ENCODE measurements at places on chromosomes 1 and 21.

- no peak for DNase-seq
These were observed 47.7 kb downstream of the NOS1AP start for GRCh38 chr1:162117039-162117774.

DNA sequence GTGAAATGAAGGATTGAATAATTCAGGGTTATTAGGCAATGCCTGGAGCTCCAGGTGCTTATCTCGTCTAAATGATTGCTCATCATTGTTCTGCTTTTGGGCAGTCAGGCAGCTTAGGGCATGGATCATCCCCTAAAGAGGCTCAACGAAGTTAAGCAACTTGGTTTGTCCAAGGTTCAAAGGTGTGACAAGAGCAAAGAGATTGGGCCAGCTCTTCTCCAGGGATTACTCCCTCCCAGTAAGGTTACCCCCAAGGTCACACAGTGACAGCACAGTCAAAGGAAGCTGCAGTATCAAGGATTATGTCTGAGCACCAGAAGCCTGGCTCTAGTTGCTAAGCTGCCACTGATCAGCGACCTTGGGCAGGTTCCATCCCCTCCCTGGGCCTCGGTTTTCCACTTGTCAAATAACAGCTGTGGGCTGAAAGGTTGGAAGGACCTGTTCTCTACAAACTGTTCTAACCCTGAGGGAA, 6.8 kb downstream of the ETNK2 start:
- DNase-seq: no peak

DNA sequence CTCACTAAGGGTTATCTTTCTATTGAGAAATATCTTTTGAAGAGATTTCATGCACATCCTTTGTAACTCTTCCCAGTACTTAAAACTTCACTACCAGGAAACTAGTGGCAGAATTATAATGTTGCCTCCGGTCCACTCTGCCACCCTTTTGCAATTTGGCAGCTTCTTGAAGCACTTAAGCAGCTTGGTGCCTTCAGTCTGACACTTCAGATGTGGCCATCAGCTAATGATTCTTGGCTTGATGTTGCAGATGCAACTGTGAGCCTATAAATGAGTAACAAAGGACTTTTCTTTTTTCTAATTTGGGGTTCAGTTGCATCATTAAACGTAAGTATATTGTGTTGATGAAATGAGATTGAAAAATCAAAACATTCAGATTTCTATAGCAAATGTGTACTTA, 187.5 kb upstream of the C21orf91 start:
- no peak for DNase-seq

DNA sequence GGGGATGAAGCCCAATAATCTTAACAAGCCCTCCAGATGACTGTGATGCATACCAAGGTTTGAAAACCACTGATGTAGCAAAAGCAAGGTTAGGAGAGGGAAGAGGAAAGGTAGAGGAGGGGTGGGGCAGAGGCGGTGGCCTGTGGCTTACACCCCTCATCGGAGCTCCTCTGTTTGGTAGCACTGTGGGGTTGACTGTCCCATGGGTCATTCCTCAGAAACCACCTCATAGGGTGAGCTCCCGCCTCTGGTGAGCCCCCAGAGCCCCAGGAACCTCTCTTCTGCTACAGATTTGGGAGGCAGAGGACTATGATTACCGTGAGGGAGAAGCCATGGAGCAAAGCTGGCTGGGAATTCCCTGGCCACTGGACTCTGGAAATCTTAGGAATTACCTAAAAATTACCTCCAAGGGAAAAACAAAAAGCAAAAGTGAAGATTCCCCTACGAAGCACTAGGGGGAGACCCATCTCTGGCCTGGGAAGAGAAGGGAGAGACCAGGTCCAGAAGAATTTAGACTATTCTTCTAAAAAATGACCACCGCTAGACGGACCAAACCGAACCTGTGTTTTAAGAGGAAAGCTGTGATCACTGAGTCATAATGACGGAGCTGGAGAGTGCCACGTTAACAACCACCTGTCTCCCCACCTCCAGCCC, 1.5 kb upstream of the RASSF5 start:
- DNase-seq: no peak

- no peak for DNase-seq
These were observed 155.8 kb upstream of the DNAH14 start for GRCh38 chr1:224773646-224774045.

GRCh38 chr1:51624855-51625254, 8.0 kb downstream of the OSBPL9 start:
- DNase-seq: no peak

GRCh38 chr1:15538771-15539170, 12.1 kb downstream of the DNAJC16 start:
- DNase-seq: no peak

GRCh38 chr1:151325646-151326429, 1.4 kb downstream of the PI4KB start:
- DNase-seq: no peak

DNA sequence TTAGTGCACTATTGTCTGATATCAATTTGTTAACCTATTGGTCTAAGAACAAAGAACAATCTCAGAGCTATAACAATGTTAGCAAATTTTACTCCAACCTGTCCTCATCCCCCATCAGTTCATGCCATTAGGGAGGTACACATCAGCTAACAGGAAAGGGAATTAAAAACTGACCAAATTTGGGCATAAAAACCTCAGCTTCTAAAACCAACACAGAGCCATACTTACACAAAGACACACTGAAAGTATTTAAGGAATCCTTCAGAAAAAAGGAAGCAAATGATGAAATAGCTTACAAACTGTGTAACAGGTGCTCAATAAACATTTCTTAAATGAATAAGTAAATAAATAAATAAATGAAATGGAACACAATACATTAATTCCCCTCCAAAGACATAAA, 89.2 kb downstream of the TTLL7 start:
- no peak for DNase-seq

- DNase-seq: no peak
These were observed 7.7 kb upstream of the SLC26A9 start for GRCh38 chr1:205950826-205951549.

GRCh38 chr1:153553096-153553495, 4.0 kb upstream of the S100A3 start:
- DNase-seq: no peak

DNA sequence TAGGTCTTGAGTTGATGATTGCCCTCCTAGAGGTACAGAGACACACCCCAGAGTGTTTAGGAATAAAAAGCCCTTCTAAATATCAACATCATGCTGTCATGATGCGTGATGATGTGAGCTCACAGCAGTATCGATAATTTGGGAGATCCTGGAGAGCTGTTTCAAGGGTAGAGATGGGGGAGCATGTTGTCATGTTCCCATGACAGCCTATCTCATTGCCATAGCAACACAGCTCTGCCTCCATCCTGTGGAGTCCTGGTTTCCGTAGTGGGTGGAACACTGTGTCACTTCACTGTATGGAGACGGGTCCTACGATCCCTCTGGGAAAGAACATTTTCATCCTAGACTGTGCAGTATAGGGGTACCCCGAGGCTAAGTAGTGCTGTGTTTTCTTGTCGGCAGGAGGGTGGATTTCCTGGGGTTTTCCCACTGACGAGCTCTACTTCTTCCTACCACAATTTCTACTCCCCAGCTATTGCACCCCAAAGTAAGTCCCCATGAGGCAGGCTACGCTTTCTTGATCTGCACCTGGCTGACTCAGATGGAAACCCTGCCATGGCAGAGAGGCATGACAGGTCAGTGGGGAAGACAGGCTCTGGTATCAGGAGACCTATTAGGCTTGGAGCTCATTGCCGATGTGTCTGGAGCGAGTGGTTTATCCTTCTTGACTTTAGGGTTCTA, 7.2 kb downstream of the KISS1 start:
- no peak for DNase-seq

DNA sequence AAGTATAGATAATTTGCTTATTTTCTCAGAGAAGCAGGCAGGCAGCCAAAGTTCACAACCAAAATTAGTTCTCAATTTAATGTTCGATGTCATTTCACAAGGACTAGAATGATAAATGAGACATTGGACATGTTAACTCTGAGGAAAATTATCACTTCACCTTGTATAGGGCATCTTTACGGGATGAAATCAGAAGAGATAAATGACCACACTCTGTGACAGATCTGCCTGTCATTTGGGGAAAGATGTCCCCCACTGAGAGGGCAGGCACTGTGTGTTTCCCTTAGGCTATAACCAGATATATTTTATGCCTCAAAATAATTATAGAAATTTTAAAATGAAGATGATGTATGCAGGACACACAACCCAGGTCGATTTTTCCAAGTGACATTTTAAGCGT, 642.9 kb downstream of the BRINP3 start:
- no peak for DNase-seq

- DNase-seq: no peak
These were observed 22.7 kb downstream of the PAX7 start for GRCh38 chr1:18653367-18653766.

- DNase-seq: no peak
These were observed 4.1 kb downstream of the ADORA1 start for GRCh38 chr1:203131548-203132200.

DNA sequence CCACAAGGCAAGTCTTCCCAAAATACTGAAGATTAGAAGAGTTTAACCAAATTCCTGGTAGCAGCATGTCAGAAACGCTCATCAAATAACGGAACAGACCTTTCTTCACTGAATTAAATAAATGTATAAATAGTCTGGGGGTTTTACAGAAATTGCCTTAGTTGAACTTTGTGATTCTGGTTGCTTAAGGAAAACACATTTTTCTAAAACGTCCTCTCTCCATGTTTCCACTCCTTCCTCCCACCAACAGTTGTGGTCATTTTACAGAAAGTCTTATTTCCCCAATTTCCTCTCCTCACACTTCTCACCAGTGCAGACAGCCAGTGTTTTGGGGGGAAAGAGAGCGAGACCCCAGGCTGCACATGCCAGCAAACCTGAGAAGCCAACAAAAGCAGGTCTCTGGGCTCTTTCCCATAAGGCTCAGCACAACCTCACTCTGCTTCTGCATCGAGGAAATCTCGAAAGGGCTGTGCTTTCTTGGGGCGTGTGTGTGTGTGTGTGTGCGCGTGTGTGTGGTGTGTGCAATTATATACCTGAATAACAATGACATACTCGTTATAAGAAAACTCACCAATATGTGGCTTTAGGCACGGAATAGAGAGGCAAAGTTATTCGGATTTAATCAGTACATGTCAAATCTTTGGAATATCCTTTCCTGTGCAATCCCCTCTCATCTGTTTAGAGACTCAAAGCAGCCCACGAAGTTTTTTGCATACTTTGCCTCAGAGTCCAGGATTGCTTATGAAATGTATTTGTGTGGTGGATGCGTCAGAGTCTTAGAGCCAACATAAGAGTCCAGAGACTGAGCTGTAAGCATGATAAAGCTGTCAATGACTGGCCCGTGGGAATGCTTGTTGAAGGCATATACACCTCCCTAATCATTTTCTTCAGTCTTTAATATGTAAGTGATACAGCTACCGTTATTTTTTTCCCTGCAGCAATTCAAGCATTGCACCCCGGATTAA, 2.0 kb downstream of the KCNJ15 start:
- DNase-seq: no peak

GRCh38 chr1:156496211-156496761, 4.3 kb downstream of the MEF2D start:
- no peak for DNase-seq

GRCh38 chr1:1906185-1907097, 8.6 kb upstream of the CALML6 start:
- no peak for DNase-seq

GRCh38 chr1:118688891-118689290, 299.3 kb downstream of the TBX15 start:
- DNase-seq: no peak

GRCh38 chr1:32404946-32405345, 10.7 kb upstream of the BSDC1 start:
- no peak for DNase-seq

GRCh38 chr1:160149716-160150115, 1.7 kb upstream of the ATP1A4 start:
- DNase-seq: no peak

GRCh38 chr1:10007169-10007568, 10.1 kb downstream of the RBP7 start:
- no peak for DNase-seq

- no peak for DNase-seq
These were observed 81.0 kb upstream of the KCNK2 start for GRCh38 chr1:215001419-215002021.

- no peak for DNase-seq
These were observed 145.0 kb upstream of the DUSP10 start for GRCh38 chr1:221886743-221887414.

GRCh38 chr1:150567341-150567716, 12.1 kb downstream of the MCL1 start:
- no peak for DNase-seq

GRCh38 chr21:25541042-25541441, 66.2 kb downstream of the MRPL39 start:
- DNase-seq: no peak
